ENCODE measurements at places on chromosomes 6 and 20. TPM values are rescaled to one million over a fixed set of nuclear protein-coding genes. Genes with fewer than 3 reads are reported as not detected.

GRCh38 chr20:22338140-22338708 is 246.1 kb downstream of the FOXA2 start:
- no peak overlapping the region for H3K27ac ChIP-seq
- H3K4me1 ChIP-seq, result no peaks in the 10 kb centered on the region
- DNase-seq, result no peak
- H3K36me3 ChIP-seq, result no peaks in the 10 kb centered on the region
- H3K4me3 ChIP-seq, result no peak overlapping the region
- peaks cover 15% of the 10 kb centered on the region for H3K27me3 ChIP-seq

- no peak for DNase-seq
- no peaks in the 10 kb centered on the region for H3K36me3 ChIP-seq
- no peak overlapping the region for H3K4me3 ChIP-seq
- H3K27me3 ChIP-seq, result peaks cover 4% of the 10 kb centered on the region
- H3K4me1 ChIP-seq, result no peaks in the 10 kb centered on the region
Measured at GRCh38 chr6:154386848-154387717, 30.5 kb upstream of the IPCEF1 start.

DNA sequence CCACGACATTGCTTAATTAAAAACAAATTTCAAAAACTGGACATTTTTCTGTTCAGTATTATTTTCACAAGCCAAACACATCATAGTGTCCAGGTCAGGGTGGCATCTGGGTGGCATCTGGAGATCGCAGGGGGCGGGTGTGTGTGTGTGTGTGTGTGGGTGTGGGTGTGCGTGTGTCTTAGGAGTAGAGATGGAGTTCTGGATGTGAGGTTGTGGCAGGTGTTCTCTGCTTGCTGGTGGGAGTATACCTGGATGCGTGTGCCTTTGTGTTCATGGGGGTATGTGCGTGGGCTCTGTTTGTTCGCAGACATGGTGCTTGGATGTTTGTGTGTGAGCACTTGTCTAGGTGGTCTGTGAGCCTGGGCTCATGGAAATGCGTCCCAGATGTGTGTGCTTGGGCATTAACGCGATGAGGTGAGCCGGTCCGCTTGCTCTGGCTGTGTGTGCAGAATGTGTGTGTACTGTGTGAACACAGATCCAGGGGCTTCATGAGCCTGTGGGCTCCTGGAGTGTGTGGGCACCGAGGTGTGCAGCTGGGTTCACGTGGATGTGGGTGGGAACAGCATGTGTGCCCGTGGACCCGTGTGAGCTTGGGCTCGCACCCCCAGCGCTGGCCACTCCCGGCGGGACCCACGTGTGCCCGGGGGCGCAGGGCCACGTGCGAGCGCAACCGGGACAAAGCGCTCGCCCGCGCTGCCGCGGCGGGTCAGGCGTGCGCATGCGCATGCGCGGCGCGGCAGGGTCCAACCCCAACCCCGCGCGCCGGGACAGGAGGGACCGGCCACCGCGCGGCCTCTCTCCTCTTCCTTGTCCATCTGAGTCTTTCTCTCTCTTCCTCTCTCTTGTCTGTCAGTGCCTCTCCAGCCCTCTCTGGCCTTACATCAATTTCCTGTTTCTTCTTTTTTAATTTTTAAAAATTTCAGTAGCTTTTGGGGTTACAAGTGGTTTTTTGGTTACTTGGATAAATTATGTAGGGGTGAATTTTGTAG is 60.4 kb downstream of the SRC start:
- H3K4me3 ChIP-seq, result peak overlapping the region; percentile 63
- no peaks in the 10 kb centered on the region for H3K36me3 ChIP-seq
- H3K4me1 ChIP-seq, result peaks cover 10% of the 10 kb centered on the region
- peaks cover 22% of the 10 kb centered on the region for H3K27me3 ChIP-seq
- DNase-seq, result peak; percentile 65

DNA sequence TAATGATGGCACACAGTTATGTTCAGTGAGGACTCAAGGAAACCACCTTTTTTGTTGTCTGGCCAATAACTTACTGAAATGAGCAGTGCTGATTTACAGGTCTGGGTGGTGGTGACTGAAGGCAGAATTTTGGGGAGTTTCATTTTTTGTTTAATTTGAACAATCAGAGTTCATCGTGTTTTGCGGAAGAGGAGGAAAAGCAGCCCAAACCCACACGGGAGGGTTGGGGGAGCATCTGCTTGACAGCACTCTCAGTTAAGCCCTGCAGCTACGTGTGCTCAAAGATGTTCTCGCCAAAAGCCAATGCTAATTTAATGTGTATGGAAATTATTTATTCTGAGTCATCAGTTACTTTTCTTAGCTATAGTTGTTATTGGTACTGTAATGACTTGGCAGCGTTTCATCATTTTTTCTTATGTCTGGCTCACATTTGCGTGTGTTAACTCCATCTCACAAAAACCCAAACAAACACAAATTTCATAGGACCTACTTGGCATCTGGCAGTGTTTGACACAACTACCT is 89.2 kb downstream of the UST start:
- H3K27ac ChIP-seq, result no peak overlapping the region
- H3K4me3 ChIP-seq, result no peak overlapping the region
- H3K4me1 ChIP-seq, result peaks cover 2% of the 10 kb centered on the region
- no peaks in the 10 kb centered on the region for H3K36me3 ChIP-seq

DNA sequence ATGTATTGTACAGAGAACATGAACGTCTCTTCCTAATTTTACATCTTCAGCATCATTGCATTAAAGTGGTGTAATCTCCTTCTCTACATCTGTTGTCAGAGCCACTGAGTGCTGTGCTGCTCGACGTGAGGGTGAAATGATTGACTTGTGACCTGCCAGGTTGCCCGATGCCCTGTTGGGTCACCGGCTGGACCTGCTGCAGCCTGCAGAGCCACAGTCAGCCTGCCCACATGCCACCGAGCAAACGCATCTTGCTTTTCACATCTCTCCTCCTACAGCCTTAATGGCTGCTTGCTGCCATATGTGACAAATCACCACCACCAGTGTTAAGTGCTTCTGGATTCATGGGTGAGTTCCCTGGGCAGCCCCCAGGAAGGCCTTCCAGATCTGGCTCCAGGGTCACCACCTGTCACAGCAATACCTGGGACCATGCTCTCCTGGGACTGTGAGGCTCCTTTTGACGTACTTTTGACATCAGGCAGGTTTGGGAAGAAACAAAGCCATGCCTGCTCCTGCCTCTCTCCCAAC is 80.3 kb downstream of the ASXL1 start:
- no peak for DNase-seq
- H3K4me1 ChIP-seq, result peaks cover 15% of the 10 kb centered on the region
- no peaks in the 10 kb centered on the region for H3K27me3 ChIP-seq
- H3K36me3 ChIP-seq, result peaks cover 14% of the 10 kb centered on the region
- no peak overlapping the region for H3K27ac ChIP-seq

- no peaks in the 10 kb centered on the region for H3K36me3 ChIP-seq
- peaks cover 2% of the 10 kb centered on the region for H3K4me1 ChIP-seq
- DNase-seq, result no peak
Measured at GRCh38 chr6:14428269-14428668, 310.7 kb downstream of the CD83 start.

DNA sequence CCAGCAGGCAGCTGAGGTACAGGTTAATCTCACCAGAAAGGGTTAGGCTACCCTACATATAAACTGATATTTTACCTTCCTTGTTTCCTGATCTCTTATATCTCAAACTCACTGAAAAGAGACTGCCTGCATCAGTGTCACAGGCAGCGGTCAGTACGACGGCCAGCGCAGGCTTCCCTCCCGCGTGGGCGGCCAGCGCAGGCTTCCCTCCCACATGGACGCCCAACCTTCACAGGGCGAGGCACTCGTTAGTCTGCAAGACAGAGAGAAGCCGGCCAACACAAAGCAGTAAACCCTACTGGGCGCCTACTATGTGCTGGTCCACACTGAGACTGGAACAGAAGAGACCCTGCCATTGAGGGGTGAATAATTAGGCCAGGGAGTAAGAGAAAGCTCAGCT is 33.0 kb downstream of the TTI1 start:
- H3K4me3 ChIP-seq, result no peak overlapping the region
- H3K27ac ChIP-seq, result no peak overlapping the region
- no peaks in the 10 kb centered on the region for H3K4me1 ChIP-seq
- DNase-seq, result no peak
- peaks cover 17% of the 10 kb centered on the region for H3K36me3 ChIP-seq
- H3K27me3 ChIP-seq, result no peaks in the 10 kb centered on the region

- H3K27ac ChIP-seq, result no peak overlapping the region
- no peaks in the 10 kb centered on the region for H3K27me3 ChIP-seq
- peaks cover 4% of the 10 kb centered on the region for H3K36me3 ChIP-seq
- peaks cover 6% of the 10 kb centered on the region for H3K4me1 ChIP-seq
- no peak for DNase-seq
Measured at GRCh38 chr6:1970151-1970561, 275.2 kb downstream of the GMDS start.

DNA sequence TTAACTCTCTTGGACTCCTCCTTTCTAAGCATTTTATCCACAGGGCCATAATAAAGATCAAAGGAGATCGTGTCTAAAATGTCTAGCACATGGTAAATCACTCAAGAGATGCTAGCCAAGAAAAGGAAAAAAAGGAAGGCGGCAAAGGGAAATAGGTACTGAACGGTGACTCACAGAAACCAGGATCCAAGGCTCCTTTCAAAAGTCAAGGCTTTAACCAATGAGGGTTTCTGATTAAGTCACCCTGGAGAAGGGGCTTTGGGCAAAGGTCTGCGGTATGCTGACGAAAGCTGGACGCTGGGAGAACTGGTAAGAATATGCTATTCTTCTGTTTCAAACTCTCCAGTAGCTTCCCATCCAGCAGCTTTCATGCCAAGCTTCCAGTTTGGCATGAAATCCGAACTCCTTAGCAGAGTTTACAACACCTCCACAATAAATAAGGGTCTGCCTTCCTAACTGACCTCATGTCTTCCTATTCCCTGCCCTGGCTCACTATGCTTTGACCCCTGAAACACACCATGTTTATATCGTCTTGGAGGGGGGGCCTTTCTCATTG is 1.0 kb downstream of the TOMM34 start:
- peak overlapping the region; percentile 95 for H3K27ac ChIP-seq
- peaks cover 14% of the 10 kb centered on the region for H3K36me3 ChIP-seq
- H3K27me3 ChIP-seq, result no peaks in the 10 kb centered on the region

DNA sequence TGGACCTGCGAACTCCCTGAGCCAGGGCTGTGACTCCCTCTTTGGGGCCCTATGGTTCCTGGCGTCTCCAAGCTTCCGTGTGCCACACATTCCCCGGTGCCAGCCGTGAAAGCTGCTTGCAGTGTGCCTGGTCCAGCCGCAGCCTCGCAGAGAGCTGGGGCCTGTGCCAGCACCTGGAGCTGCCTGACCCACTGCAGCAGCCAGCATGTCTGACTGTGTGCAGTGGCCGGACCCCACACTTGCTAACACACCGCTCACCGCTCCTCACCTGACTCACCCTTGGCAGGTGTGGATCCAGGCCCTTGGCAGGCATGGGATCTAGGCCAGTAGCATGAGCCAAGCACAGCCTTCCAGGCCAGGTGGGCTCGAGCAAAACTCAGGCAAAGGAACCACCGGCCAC is 227.5 kb downstream of the OTOR start:
- DNase-seq, result no peak
- no peaks in the 10 kb centered on the region for H3K27me3 ChIP-seq
- no peaks in the 10 kb centered on the region for H3K36me3 ChIP-seq

DNA sequence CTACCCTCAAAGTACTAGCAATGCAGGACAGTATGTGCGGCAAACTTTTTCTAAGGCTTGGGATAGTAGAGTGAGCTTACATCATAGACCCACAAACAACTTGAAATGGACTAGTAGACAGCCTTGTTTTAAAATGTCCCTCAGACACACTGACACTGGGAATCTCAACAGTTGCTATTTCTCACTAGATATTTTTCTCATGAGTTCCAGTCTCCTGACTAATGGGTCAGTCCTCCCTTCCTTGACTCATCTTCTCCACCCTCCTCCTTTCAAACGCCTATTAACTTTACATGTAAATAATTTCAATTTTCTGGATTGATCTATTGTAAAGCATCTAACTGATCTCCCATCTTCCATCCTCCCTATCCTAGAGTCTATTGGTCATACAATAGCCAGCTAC is 308.3 kb upstream of the PREP start:
- peaks cover 15% of the 10 kb centered on the region for H3K27me3 ChIP-seq
- H3K36me3 ChIP-seq, result peaks cover 7% of the 10 kb centered on the region
- no peaks in the 10 kb centered on the region for H3K4me1 ChIP-seq
- no peak for DNase-seq

DNA sequence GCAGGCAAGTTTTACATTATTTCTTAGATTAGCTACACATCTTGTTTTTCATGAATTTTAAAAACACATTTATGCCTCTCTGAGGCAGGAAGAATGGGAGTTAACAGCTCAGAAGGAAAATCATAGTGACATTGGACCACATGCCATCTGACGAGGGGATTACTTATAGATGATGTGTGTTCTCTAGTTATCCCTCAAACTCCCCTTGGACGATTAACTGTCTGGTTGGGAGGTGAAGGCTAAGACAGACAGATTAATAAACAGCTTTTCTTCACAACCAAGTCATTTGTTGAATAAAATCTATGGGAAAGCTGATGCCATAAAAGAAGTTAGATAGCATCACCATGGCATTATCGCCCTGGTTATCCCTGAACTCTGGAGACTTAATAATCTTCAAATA is 80.0 kb upstream of the PREP start:
- no peak overlapping the region for H3K4me3 ChIP-seq
- peak overlapping the region; percentile 13 for H3K27ac ChIP-seq
- H3K4me1 ChIP-seq, result peaks cover 27% of the 10 kb centered on the region
- no peak for DNase-seq

DNA sequence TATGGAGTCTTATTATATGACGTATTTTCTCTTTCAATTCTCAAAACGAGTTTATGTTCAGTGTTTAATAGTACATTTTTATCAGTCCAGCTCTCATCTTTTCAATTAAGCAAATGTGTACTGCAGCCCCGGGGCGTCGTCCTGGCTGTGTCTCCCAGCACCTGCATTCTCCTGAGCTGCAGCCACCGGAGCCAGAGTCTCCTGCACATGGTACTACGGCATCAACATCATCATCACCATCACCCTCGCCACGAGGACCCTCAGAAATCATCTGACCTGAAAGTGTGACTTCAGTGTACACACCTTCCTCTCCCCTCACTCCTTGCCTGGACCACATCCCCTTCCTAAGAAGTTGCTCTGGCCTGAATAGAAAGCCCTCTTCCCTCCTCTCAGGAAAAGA is 267.7 kb upstream of the ARID1B start:
- no peaks in the 10 kb centered on the region for H3K36me3 ChIP-seq
- no peak overlapping the region for H3K27ac ChIP-seq
- peaks cover 10% of the 10 kb centered on the region for H3K27me3 ChIP-seq
- DNase-seq, result no peak

DNA sequence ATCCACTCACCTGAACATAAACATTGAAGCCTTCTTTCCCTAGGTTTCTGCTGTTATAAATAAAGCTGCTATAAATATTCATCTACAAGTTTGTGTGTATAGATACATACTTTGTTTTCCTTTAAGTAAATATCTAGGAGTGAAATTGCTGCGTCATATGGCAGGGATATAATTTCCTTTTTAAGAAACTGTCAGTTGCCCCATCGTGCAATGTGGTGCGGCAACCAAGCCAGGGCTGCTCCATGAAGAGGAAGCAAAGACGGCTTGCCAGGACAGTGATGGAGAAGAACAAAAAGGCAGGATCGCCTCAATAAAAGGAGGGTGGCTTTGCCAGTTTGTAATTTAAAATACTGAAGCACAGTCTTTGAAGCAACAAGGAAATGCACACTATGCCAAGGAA is 36.6 kb downstream of the CITED2 start:
- no peaks in the 10 kb centered on the region for H3K36me3 ChIP-seq
- no peaks in the 10 kb centered on the region for H3K27me3 ChIP-seq
- H3K4me3 ChIP-seq, result no peak overlapping the region
- no peak for DNase-seq
- no peak overlapping the region for H3K27ac ChIP-seq

Gene IL20RA
- not detected for total RNA-seq

Gene CRISP2
- total RNA-seq, result not detected

Gene OR2H1
- not detected for total RNA-seq

Gene CCN6
- total RNA-seq, result not detected

Gene BCAS4
- 35.0 TPM for total RNA-seq

Gene OR2H2
- not detected for total RNA-seq

Gene CFB
- total RNA-seq, result 1.2 TPM

Measured in activated naive CD8-positive, alpha-beta T cell treated with anti-CD3 and anti-CD28 coated beads, Interleukin-2, amount 10 ng/mL, durations not matched to agents 7 days and 5 days (primary cell).